GM12878 (cell line): ENCODE measurements at places on chromosomes 2 and 18.

GRCh38 chr18:6021306-6022073, 126.2 kb upstream of the TMEM200C start:
- no peak for DNase-seq

- DNase-seq = no peak
Measured at GRCh38 chr2:26652361-26653041, 11.3 kb upstream of the CIB4 start.

GRCh38 chr18:62880673-62881364, 165.5 kb downstream of the PHLPP1 start:
- no peak for DNase-seq

- DNase-seq = no peak
Measured at GRCh38 chr2:4324531-4324930, 621.2 kb downstream of the DCDC2C start.

GRCh38 chr2:179250095-179250494, 14.5 kb downstream of the SESTD1 start:
- DNase-seq = no peak

GRCh38 chr18:26293982-26294381, 67.7 kb downstream of the TAF4B start:
- no peak for DNase-seq

DNA sequence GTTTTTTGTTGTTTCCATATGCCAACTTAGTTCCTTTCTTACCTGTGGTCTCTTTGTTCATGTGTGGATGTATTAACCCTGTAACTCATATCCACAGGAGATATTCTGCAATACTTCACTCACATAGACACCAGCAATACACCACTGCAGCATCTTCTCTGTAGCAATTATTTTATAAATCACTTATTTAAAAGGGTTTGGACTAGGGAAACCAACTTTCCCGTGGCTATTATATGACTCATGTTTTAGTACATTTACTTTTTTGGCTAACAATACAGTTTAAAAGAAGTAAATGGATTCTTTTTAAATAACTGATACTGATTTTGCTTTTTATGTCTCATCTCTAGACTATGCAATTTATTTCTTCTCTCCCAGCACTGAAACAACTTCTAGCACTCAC, 488.9 kb downstream of the MBD2 start:
- DNase-seq = no peak

- no peak for DNase-seq
Measured at GRCh38 chr2:150296770-150297546, 190.5 kb downstream of the RND3 start.

- no peak for DNase-seq
Measured at GRCh38 chr2:88058191-88058590, 2.6 kb upstream of the KRCC1 start.

GRCh38 chr2:227340106-227340505, 15.1 kb downstream of the MFF start:
- no peak for DNase-seq

DNA sequence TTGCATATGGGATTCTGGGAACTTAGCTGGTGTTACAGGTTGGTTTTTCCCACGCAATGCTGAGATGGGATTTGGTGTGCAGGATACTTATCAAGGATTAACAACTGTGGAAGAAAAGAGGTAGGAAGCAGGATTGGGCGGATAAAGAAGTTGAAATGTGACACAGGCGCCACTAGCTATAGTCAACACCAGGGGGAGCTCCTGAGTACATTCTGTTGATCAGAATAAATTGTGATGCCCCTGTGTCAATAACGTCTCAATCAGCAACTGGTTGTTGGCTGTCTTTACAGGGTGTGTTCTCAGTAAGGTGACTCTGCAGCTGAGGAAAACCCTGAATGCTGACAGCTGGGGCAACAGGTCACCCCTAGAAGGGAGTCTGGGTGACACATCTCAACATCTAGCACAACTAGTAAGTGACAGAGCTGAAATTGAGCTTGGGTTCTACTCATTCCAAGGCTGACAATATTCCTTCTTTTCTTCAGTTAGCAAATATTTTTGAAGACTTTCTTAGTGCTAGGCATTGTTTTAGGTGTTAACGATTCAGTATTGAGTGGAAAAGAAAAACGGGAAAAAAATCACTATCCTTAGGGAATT, 143.0 kb downstream of the ARL6IP6 start:
- DNase-seq = no peak

DNA sequence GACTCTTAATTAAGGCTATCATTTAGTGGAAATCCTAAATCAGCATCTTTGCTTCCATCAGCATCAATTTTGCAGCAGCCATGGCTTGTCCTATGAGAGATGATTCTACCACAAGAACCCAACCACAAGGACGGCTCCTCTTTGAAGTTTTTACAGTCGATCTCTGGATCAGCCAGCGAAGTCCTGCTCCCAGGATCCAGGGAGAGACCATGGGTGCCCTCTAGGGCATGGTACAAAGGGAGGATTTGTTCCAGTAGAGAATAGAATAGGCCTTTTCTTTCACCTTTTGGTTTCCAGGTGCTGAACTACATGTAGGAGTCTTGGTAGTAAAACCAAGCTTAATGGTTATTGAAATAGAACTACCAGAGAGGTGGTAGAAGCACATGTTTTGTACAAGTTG, 52.7 kb downstream of the TMEM200C start:
- no peak for DNase-seq

DNA sequence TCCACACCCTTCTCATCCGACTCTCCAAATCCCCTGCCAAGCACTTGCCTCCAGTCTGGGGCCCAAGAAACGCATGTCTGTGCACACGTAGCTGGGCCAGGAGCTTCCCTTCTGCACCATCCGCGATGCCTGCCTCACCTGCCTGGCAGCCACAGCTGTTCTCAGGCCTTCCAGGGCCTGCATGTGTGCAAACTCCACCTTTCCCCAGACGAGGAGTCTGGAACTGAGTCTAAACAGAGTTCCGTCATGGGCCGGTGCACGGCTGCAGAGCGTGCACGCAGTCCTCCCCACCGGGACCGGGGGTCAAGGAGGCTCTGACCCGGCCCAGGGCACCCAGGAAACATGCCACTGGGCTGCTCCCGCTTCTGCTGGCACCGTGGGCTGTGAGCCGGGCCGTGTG, 66.8 kb upstream of the SALL3 start:
- DNase-seq = no peak

DNA sequence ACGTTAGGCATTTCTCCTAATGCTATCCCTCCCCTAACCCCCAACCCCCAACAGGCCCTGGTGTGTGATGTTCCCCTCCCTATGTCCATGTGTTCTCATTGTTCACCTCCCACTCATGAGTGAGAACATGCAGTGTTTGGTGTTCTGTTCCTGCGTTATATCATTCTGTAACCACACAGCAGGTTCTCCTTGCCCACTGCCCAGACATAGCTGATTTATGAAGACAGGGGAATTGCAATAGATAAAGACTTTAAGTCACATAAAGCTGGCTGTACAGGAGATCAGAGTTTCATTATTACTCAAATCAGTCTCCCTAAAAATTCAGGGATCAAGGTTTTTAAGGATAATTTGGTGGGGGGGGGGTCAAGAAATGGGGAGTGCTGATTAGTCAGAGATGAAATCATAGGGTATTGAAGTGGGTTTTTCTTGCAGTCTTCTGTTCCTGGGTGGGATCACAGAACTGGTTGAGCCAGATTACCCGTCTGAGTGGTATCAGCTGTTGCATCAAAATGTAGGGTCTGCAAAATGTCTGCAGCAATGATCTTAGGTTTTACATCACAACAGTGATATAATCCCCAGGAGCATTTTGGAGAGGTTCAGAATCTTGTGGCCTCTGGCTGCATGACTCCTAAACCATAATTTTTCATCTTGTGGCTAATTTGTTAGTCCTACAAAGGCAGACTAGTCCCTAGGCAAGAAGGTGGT, 392.1 kb upstream of the KCNJ3 start:
- DNase-seq = no peak

- DNase-seq = no peak
Measured at GRCh38 chr2:217162533-217162932, 302.7 kb upstream of the TNP1 start.

DNA sequence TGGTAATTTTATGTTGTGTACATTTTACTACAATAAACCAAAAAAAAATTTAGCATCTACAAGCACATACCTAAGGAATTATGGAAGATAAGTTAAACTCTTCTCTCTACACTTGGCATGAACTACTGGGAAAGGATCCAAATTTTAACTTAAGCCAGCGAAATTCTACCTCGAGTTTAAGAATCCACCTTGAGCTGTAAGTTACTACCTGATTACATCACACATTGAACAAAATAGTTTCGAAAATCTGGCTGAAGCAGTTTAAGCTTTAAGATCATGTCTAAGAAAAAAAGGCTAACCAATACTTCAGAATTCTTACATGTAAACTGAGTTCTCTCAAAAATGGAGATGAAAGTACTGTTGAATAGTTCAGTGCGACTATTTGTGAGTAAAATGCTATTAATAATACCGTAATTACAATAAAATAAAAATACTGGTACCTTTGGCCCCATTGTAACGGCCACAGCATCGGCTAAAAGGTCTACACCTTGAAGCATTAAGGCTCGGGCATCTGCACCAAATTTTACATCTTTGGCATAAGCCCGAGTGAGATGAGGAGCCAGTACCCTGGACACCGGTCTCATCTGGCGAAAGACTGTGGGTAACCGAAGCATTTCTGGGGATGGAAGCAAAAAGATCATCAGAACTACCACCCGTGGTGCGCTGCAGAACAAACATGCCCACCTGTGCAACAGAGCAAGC, 1.3 kb downstream of the HSPD1 start:
- DNase-seq = no peak

DNA sequence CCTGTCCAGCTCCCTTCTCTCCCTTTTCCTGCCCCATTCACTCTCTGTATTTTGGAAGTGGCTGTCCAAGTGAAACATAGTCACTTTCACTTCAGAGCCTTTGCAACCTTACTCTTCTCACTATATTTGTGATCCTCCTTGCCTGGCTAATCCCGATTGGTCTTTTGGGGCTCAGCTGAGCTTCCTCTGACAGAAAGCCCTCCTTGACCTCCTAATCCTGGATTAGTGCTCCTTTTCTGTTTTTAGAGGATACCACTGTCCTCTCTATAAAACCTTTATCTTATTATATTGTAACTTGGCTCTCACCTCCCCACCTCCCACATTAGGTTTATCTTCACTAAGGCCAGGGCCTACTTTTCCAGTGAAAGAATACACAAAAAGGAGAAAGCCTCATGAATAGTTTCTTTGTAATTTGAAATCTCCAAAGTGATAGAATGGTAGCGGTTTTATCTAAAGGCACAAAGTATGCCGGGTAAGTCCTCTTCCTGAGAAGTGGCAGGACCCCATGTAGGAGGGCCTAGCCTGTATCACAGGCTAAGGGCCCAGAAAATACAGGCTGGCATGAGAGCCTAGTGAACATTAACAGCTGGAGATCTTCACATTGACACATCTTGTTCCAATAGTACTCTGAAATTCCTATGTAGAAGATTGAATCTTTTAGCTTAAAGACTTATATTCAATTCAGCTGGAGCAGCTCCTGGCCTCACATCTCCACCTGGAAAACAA, 83.1 kb upstream of the GAREM1 start:
- DNase-seq = no peak

DNA sequence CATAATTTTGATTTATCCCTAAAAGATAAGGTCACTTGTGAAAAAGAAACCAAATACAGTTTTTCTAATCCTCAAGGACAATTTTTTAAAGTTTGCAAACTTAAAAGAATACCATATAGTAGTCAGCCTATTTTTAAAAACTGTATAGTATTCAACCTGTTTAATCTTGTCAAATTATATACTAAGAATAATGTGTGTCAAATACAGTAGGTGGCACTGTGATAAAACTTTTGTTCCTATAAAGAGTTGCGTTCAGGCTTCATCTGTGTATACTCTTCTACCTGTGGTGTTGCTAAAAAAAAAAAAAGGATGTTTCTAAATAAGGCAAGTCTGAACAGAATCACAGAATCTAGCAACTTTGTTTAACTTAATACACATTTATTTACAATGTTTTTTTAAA, 68.6 kb downstream of the CCDC138 start:
- DNase-seq = no peak

DNA sequence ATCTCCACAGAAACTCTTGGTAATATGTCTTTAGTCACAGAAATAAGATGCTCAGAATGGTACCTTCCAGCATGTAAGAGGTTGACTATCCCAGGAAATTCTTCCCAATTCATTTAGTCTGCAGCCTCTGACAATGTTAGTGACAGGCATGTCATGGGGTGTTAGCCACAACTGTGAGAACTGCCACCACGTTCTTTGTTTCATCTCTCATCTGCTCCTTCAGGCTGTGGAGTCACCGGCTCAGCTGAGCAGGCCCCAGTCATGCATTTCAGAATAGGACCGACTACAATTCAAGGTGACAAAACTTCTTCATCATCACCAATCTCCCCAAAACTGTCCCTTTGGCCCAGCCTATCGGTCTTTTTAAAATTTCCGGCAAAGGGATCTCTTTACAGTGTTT, 167.5 kb downstream of the AKAIN1 start:
- no peak for DNase-seq

- no peak for DNase-seq
Measured at GRCh38 chr18:49813069-49813318, 339 bp downstream of the ACAA2 start.

DNA sequence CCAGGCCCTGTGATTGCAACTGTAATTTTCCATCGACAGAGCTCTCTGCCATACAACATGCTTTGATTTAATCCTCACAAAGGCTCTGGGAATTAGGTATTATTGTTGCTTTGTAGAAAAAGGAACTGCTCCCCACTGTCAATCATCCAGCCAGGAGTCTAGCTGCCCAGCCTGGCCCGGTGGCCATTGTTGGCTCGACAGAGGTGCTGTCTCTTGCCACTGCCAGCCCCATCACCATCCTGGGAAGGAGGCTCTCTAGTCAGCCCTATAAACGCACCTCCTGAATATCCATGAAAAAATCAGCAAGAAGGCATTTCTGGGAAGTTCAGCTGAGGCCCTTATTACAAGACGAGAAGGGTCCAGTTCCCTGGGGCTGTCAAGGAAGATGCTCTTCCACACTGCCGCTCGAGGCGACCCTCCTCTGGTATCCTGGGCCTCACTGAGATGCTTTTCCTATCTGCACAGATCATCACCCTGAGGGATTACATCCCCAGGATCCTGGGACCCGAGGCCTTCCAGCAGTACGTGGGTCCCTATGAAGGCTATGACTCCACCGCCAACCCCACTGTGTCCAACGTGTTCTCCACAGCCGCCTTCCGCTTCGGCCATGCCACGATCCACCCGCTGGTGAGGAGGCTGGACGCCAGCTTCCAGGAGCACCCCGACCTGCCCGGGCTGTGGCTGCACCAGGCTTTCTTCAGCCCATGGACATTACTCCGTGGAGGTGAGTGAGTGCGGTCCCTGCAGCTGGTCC, 71.0 kb downstream of the TPO start:
- no peak for DNase-seq

GRCh38 chr2:129936334-129936934, 43.0 kb upstream of the RAB6C start:
- no peak for DNase-seq
